ENCODE measurements at places on chromosomes 1 and 21.

GRCh38 chr1:21586846-21587601 lies 77.8 kb downstream of the ALPL start:
- no peak for DNase-seq

DNA sequence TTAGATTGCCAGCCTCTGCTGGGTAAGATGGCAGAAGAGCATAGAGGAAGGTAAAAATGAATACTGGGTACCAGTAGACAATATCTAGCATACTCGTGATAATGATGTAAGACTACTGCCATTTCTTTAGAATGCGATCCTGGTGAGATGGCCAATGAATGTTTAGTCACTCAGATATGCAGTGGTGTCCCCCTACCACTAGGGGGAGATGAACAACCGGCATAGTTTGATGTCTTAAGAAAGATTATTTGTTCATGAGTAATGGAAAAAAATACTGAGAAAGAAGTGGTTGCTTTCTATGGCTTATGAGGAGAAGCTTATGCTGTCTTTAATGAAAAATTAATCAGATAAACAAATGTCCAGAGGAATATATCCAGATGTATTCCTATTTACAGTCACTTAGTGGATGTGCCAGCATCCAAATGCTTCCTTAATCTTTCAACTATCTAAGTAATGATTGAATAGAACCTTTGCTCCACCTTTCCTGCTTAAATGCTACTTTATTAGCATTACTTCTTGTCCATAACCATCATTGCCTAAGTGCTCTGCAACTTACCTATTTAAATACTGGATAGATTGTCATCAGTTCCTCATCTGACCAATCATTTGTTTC lies 256.6 kb downstream of the ST6GALNAC3 start:
- DNase-seq: no peak

- DNase-seq: no peak
Measured at GRCh38 chr1:44270686-44271628, 57.7 kb downstream of the DMAP1 start.

DNA sequence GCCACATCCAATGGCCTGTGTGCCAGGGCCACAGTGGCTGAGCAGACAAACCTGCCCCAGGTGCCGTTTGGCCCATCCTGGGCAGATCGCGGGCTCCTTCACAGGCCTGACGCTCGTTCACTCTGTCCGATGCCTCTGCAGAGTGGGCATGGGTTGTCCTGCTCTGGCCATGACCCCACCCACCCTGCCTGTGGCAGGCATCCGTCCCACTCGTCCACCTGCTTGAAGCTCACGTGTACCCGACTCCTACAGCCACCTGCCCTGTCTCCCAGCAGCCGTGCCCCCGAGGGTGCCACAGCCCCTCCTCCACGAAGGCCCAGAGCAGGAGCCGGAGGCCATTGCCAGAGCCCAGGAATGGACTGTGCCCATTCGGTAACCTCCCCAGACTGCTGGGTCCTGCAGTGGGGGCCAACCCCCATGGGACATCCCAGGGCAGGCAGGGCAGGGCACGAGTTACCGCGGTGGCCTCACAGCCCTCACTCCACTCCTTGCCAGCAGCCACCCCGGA lies 41.9 kb downstream of the TRIM11 start:
- DNase-seq: no peak

DNA sequence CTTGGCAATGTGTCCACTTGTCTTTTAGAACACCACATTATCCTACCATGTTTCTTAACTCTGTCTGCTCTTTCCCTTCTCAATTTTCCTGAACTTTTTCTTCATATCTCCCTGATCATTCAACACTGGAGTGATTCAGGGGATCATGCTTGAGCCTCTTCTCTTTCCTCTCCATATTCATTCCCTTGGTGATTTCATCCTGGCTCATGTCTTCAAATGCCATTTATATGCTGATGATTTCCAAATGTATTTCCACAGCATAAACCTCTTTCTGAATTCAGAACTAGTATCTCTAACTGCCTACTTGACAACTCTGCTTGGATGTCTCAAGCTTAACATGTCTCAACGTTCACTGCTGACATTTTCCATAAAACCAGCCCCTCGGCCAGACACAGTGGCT lies 8.5 kb upstream of the IVL start:
- DNase-seq: no peak

DNA sequence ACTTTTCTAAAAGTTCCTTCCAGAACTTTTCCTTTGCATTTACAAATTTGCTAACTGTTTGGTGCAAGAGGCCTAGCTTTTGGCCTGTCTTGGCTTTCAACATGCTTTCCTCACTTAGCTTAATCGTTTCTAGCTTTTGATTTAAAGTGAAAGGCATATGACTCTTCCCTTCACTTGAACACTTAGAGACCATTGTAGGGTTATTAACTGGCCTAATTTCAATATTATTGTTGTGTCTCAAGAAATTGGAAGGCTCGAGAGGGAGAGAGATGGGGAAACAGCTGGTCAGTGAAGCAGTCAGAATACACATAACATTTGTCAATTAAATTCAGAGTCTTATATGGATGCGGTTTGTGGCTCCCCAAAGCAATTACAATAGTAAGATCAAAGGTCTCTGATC lies 63.0 kb upstream of the MPC2 start:
- no peak for DNase-seq

- DNase-seq: no peak
Measured at GRCh38 chr1:5651027-5651410, 341.2 kb downstream of the NPHP4 start.

DNA sequence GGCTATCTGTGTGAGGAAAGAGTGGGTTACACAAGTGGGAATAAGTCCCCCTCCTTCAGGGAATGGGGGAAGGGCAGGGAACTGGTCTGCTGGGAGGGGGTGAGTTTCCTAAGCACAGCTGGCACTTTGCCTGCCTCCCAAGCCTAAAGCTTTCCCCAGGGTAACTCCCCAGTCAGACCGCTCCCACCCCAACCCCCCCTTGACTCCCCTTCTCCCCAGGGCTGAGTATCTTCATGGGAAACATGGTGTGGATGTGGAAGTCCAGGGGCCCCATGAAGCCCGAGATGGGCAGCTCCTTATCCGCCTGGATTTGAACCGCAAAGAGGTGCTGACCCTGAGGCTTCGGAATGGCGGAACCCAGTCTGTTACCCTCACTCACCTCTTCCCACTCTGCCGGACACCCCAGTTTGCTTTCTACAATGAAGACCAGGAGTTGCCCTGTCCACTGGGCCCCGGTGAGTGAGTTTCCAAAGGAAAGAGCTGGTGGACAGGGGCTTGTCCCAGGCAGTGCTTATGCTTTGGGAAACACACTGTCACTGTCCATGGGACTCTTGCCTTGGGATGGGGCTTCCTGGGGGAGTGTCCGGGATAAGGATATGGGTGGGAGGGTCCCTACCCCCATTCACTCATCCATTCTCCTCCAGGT lies 14.9 kb downstream of the MOV10 start:
- DNase-seq: no peak

GRCh38 chr1:42179900-42180329 lies 15.4 kb upstream of the GUCA2A start:
- DNase-seq: no peak

DNA sequence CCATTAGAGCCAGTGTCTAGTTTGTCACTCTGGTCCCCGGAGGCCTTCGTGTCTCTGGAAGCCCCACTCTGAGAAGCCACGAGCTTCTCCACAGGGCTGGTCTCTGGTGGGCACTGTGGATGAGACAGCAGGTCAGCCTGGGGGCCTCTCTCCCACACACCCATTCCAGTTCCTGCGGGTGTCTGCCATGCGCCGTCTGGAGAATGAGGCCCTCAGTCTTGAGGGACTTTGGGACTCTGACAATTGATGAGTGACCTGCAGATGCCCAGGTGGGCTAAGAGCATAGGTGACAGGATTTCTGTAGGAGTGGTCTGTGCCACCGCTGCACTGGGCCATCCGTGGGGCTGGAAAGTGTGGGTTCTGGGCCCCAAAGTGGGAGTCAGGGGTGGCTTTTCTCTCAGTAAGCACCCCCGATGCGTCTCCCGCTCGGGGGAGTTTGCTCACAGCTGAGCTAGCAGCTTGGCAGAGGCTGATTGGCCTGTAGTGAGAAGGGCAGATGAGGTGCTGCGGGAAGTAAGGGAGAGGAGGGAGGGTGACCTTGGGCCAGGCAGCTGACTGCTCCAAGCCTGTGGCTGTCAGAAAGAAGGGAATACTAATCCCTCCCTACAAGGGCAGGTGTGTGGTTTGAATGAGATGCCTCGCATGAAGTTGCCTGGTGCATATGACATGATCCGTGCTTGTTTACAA lies 26.4 kb downstream of the LHX4 start:
- DNase-seq: no peak

GRCh38 chr1:91059157-91059556 lies 37.3 kb upstream of the ZNF644 start:
- no peak for DNase-seq

DNA sequence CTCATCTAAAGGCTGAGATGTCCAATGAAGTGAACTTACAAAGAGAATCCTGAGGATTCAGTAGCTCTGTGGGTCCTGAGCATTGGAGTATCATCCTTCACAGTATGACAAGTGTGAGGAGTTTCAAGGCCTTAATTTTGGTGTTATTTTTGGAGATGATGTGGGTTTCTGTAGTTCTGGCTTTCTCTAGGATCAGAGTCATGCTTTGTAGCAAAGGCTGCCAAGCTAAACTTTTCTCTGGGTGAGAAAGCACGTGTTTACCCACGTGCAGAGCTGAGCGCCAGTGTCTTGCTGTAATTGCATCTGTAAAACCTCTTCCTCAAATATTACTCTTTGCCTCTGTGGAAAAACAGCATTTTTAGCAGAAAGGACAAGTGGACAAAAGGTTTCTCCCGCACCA lies 387.8 kb upstream of the LYPLAL1 start:
- DNase-seq: no peak

DNA sequence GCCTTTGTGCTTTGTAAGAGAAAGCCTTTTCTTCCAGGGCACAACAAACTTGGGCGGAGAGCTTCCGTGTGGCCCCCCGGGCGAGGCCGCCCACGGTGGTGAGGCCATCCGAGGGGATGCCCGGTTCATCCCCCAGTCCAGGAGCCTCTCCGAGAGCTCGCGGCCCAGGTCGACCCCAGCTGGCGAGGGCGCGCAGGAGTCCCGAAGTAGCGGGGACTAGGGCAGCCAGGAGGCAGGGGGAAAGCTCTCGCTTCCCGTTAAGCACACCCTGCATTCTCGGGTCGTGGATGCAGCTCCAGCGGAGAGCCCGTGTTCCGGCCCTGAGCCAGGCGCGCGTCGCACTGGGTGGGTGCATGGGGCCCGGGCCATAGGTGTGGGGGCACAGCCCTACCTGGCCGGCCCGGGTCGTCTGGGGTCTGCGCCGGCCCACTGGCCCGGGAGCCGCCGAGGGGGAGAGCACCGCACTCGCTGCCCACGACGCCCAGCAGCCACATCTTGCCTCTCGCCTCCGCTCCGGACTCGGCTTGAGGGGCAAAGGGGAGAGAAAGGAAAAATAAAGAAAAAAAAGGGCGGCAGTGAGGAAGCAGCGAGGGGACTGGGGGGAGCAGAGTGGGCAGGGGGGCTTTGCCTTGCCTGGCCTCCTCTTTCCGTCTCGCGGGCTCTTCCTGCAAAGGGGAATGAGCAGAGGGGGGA lies 1.8 kb downstream of the RNF220 start:
- no peak for DNase-seq

- no peak for DNase-seq
Measured at GRCh38 chr1:246582301-246583055, 16.2 kb downstream of the CNST start.

- no peak for DNase-seq
Measured at GRCh38 chr1:185534801-185535200, 199.4 kb upstream of the HMCN1 start.

- DNase-seq: no peak
Measured at GRCh38 chr1:209809611-209810010, 3.7 kb upstream of the IRF6 start.

- DNase-seq: no peak
Measured at GRCh38 chr1:212488436-212489283, 55.9 kb downstream of the NENF start.

GRCh38 chr1:59272507-59272906 lies 24.4 kb upstream of the FGGY start:
- DNase-seq: no peak

DNA sequence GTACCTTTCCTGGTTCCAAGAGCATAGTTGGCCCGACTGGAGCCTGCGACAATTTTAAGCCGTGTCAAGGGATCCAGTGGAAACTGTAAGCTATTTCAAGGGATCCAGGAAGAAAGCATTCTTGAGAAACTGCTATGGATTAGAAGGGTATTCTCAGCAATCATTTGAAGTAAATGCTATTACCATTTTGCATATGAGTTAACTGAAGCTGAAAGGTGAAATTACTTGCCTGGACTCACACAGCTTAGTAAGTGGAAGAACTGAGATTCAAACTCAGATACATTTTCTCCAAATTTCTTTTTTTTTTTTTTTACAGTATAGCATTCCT lies 589 bp downstream of the ZNF684 start:
- no peak for DNase-seq

DNA sequence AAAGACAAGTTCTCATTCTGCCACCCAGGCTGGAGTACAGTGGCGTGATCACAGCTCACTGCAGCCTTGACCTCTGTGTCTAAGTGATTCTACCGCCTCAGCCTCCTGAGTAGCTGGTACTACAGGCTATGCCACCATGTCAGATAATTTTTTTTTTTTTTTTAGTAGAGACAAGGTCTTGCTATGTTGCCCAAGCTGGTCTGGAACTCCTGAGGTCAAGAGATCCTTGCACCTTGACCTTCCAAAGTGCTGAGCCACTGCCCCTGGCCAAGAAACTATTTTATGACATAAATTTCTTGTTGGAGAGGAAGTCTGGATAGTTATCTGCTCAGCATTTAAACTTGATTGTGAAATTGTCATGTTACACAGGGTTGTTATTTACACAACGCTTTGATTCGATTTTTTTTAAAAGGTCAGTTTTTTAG lies 2.1 kb downstream of the SCCPDH start:
- no peak for DNase-seq

DNA sequence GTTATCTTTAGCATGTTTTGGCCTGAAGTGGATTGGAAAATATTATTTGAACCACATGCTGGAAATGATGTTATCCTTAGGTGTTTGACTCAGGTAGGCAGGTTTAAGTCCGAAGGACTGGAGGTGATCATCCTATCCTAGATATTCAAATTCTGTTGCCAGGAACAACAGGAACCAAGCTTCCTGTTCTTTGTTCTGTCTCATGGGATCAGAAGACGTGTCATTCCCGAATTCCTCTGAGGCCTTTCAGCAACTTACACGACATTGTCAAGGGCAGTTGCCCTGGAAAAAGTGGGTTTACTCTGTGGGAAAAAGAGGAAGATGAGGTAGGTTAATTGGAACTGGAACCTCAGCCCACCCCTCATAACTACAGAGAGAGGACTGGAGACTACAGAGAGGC lies 36.6 kb downstream of the SLAMF6 start:
- DNase-seq: no peak

- DNase-seq: no peak
Measured at GRCh38 chr1:114270282-114270681, 116.6 kb upstream of the SYT6 start.

GRCh38 chr1:239804266-239804665 lies 287.4 kb upstream of the FMN2 start:
- DNase-seq: no peak

- no peak for DNase-seq
Measured at GRCh38 chr1:178020968-178021640, 51.2 kb upstream of the SEC16B start.

DNA sequence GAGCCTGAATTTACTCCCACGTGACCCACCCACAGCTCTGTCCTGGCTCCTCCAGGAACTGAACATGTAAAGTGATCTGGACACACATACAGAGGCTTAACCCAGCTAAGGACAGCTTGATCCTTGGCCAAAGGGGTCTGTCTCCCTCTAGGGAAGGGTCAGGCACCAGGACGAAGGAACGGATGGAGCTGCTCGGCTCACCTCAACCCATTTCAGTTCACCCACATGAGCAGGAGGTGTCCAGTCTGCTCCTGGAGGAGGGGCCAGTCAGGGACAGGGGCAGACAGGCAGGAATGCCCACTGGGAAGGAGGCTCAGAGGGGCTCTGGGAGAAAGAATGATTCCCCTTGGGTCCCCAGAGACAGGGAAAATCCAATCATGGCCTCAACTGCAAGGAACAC lies 567.2 kb downstream of the PTPRU start:
- DNase-seq: no peak
